ENCODE measurements at places on chromosomes 3 and 15.
A peak's percentile ranks its signal among the peaks of the same experiment; 100 is the strongest.

- peak; percentile 70 for DNase-seq
These were observed at the start of gene ABCF3 for GRCh38 chr3:184186184-184186901. Gene ABCF3, plus strand, starts transcription at chr3:184186199. Its CDS starts 9 bp downstream, at chr3:184186208.

DNA sequence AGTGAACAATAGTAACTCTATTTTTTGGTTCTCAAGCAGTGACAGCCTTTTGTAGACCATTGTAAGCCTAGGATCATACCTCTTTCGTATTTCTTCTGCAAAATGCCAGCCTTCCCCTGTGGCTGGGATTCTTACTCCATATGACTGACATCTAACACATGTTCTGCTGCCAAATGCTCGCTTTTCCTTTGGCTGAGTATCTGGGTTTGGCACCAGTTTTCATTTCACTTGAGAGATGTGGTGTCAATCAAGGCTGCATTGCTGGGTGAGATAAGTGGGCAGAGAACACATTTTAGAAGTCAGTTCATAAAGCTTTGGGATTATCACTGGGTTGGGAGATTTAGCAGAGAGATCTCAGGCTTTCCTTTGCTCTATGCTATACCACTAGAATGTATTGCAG is 514.7 kb upstream of the SGO1 start:
- DNase-seq, result no peak

DNA sequence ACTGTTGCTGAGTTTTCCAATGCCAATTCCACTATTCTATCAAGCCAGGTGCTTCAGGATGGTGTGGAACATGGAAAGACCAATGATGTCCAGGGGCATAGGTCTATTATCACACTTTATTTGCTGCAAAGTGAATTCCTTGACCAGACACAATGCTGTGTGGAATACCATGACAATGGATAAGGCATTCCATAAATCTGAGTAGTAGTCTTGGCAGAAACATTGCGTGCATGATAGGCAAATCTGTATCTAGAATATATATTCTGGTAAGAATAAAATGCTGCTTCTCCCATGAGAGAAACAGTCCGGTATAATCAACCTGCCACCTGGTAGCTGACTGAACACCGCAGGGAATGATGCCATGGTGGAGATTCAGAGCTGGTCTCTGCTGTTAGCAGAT is 70.0 kb upstream of the ALDH1A3 start:
- no peak for DNase-seq

DNA sequence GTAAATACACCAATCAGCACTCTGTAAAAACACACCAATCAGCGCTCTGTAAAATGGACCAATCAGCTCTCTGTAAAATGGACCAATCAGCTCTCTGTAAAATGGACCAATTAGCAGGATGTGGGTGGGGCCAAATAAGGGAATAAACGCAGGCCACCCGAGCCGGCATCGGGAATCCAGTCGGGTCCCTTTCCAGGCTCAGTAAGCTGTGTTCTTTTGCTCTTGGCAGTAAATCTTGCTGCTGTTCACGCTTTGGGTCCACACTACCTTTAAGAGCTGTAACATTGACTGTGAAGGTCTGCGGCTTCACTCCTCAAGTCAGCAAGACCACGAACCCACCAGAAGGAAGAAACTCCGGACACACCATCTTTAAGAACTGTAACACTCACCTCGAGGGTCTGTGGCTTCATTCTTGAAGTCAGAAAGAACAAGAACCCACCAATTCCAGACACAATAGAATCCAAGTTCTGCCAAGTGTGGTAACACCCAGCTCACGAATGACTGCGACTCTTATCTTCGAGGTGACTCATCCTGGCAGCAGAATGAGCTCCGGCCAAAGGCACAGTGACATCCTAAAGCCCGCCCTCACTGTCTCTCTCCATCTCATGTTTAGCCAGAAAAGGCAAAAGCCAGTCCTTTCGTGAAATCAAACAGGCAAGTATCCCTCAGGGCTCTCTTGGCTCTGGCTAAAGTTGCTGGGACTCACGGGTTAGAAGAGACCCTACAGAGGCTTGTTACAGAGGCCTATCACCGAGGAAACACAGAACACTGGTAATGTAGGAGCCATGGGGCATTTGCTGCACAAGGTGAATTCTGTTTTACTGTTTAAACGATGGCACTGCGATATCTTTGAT is 155.2 kb downstream of the FAM43A start:
- DNase-seq, result no peak

- no peak for DNase-seq
These were observed 27.8 kb downstream of the GAP43 start for GRCh38 chr3:115651087-115651486.

- peak; percentile 30 for DNase-seq
These were observed 264.0 kb upstream of the IL12A start for GRCh38 chr3:159724627-159725026.

DNA sequence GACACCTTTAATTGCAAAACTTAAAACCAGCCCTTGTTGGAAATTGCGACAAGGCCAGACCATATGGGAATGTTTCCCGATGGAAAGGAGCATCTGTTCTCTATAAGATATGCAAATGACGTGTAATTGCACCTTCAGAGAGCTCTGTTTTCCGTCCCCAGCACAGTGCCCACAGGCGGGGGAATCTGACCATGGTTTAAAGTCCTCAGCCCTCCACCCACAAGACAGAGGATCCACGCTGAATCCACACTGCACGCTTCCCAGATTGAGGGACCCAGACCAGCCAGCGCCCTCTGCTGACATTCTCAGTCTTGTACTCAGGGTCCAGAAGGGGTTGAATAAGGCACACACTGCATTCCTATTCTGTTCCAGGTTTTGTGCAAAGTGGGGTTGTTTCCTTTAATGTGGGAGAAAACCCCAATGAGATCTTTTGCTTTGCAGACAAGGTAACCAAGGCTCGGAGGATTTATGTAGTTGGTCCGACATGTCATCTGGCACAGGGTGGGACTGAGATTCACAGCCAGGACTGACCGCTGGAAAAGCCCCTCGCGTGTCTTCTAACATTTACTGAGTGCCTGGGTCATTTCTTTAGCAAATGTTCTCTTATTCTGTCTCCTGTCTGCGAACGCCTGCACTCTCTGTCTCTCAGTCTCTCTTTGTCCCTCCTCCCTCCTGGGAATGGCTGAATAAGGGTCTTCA is 36.8 kb upstream of the KLHL25 start:
- DNase-seq, result peak; percentile 62

- DNase-seq, result no peak
These were observed 33.3 kb downstream of the AMOTL2 start for GRCh38 chr3:134340982-134341365.

Measured in fibroblast of mammary gland (primary cell).